ENCODE measurements at places on chromosomes 4 and X.

DNA sequence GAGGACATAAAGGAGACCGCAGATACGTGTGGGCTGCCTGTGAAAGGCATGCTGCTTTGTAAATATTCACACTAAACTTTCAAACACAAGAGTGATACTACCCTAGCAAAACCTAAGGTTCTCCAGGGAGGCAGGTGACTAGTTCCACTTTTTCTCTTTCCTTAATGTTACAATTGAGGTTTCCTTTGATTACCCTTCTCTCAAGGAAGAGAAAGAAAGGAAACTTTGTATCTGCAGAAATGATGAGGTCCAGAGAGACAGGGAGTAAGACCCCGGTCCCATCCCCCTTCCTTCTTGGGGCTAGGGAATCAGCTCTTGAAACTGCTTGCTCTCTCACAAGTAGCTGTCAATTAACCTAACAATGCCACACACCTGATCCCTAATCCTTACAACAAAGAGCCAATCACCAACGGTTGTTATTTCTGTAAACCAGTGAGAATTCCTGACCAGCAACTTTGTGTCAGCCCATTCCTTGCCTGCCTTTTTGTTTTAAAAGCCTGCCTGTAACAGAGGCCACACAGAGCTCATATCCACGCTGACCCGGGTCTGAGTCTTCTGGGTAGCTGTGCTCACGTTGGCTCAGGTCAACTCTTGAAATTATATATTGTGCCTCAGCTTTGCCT, 754.8 kb upstream of the FRG1 start:
- DNase-seq, result no peak

DNA sequence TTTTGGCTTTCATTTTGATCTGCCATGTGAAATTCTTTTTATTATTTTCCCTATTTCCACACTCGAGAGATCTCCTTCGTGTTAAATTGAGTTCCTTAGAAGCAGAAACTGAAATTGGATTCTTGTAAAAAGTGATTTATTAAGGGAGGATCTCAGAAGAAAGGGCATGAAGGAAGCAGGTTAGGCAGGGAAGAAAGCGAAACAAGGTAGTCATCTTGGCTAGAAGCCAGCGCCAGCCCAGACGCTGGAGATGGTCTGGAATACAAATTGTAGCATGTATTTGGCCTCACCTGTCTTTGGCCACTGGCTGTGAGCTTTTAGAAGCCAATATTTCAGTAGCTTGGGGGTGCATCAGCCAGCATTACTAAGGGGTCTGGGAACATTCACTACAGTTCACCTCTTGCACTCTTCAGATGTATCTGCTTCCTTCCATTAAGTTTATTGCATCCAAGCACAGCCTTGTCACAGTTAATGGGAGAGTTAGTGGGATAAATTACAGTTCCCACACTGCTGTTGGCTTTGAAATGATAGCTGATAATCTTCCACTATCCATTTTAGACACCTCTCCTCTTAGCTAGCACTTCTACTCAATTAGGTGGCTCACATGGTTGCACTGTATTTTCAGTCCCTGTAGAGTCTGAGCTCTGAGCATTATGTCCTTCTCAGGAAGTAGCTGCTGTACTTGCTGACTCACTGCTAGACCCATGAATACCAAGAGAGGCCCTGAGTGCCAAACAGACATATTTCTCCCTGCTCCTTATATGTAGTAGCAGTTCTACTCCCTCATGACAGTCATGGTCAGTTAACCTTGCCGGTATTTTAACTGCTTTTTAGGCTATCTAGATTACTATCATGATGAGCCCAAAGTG, 14.6 kb downstream of the GRXCR1 start:
- no peak for DNase-seq

GRCh38 chr4:24003926-24004325, 114.1 kb upstream of the PPARGC1A start:
- no peak for DNase-seq

- DNase-seq, result no peak
These were observed 95.5 kb downstream of the ZNF827 start for GRCh38 chr4:145843148-145843547.

DNA sequence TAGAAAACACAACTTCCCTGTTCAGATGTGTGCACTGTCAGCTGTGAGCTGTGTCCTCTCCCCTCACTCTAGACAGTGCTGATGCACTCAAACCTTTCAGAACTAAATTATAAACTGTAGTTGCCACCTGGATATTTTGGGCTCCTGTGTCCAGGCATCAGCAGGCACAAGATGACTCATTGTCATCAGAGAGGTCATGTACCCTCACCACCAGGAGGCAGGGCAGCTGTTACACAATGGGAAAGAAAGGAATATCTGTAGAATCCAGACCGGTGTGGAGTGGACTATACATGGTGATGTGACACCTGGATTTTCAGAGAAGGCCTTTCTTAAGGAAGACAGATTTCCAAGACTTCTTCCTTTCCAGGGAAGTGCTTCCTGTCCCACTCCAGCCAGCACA, 854.4 kb upstream of the AGA start:
- no peak for DNase-seq

- no peak for DNase-seq
These were observed 125.2 kb downstream of the STIM2 start for GRCh38 chr4:26985873-26986272.

DNA sequence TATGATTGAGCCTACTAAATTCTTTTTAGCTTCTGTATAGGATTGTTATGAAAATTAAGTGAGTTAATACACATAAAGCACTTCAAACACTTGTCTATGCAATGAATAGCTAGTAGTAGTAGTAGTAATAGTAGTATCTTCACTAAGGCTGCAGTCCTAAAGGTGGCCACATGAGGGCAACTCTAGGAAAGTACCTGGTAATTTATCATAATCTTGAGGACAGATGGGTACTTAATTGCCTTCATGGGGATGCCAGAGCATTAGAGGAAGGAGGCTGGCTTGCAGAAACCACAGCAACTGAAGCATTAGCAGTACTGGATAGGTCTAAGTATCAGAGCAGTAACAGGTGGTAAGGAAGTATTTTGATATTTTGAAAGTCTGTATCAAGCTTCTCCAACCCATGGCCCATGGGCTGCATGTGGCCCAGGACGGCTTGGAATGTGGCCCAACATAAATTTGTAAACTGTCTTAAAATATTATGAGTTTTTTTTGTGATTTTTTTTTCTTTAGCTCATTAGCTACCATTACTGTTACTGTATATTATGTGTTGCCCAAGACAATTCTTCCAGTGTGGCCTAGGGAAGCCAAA, 17.3 kb downstream of the NIPAL1 start:
- DNase-seq, result peak; percentile 52

GRCh38 chrX:70171624-70172023, 5.7 kb upstream of the DGAT2L6 start:
- no peak for DNase-seq

DNA sequence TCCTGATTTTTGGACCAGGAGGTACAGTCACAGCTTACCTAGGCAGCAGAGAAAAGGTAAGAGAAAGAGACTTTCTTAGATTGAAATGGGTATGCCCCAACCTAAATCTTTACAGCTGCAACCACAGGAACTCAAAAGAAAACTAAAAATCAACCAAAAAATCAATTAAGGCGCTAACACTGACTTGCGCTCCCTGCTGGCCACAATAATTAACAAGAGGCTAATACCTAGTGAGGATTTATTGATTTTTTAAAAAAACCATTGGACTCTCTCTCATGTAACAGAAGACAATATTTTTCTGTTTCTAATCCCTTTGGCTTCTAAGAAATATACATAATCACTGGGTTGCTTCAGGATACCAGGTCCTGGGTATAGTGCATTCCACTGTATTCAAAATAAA, 153.9 kb upstream of the TENM3 start:
- DNase-seq, result no peak
